Astrocyte (in vitro differentiated cells and primary cell): ENCODE measurements at places on chromosomes 12 and 14. TPM values are rescaled to one million over a fixed set of nuclear protein-coding genes. Genes with fewer than 3 reads are reported as not detected.

Gene RGS6
- 0.34 TPM in 1 of 2 replicates, not detected in the other for total RNA-seq

Gene DEPDC4
- total RNA-seq, result 1.3 and 1.7 TPM in 2 replicates

Gene CCND2
- total RNA-seq, result 607 and 726 TPM in 2 replicates

Gene OVCH1
- not detected in 2 replicates for total RNA-seq

Gene GRIP1
- 12.6 and 16.7 TPM in 2 replicates for total RNA-seq

Gene POTEG
- not detected in 2 replicates for total RNA-seq

Gene SERPINA9
- total RNA-seq, result 0.22 TPM in 1 of 2 replicates, not detected in the other

Gene C12orf60
- 1.7 and 2.0 TPM in 2 replicates for total RNA-seq

Gene PTGR2
- total RNA-seq, result 5.8 and 7.0 TPM in 2 replicates

Gene ZDHHC17
- 61.7 and 77.5 TPM in 2 replicates for total RNA-seq

Gene ACOT6
- total RNA-seq, result not detected in 2 replicates

Gene RASSF9
- 0.62 and 0.68 TPM in 2 replicates for total RNA-seq

Gene CBLN3
- total RNA-seq, result 3.9 and 5.4 TPM in 2 replicates
